ENCODE measurements at places on chromosomes 6 and 20.

DNA sequence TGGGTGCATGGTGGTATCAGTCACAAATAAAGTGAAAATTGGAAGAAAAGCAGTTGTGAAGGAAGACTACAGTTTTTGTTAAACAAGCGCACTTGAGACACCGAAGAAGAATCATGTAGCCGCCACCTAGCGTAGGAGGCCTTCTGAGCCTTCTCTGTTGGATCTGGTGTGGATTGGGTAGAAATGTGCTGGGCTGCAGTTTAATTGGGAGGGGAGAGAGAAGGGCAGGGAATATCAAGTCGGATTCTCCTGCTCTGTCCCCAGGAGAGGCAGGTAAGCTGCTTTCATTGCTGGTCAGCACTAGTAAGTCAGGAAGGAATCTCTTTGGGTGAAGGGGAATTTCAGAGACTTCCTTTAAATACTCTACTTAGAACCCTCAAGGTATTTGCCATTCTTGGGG is 1.2 kb upstream of the FABP7 start:
- no peak for DNase-seq

- no peak for DNase-seq
Observed at GRCh38 chr20:62149532-62150309, 6.2 kb downstream of the SS18L1 start.

DNA sequence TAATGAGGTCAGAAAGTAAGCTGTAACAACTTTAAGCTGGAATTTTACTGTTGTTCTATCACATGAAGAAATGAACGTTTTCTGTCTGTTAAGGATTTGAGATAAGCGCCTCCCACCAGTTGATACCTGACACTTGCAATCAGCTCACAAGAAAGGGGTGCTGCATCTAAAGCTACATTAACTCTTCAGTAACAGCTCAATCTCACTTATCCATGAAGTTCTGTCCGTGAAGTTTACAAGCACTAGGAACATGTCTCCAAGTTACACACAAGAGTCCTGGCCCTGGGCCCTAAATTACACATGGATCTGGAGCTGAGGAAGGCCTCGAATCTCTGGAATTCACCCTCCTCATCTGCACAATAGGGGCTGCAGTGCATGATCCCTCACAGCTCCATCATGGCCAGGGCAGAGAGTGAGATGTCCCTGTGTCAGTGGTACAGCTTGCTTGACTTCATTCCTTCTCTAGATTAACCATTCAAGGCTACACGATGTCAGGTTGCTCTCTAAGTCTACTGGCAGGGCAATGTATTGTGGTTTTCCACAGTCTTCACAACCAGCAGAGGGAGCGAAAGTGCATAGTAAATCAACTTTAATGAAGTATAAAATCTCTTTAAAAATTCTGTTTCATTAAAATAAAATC is 182.4 kb upstream of the MCHR2 start:
- no peak for DNase-seq

- DNase-seq, result no peak
Observed at GRCh38 chr6:105838171-105838570, 248.0 kb upstream of the PRDM1 start.

DNA sequence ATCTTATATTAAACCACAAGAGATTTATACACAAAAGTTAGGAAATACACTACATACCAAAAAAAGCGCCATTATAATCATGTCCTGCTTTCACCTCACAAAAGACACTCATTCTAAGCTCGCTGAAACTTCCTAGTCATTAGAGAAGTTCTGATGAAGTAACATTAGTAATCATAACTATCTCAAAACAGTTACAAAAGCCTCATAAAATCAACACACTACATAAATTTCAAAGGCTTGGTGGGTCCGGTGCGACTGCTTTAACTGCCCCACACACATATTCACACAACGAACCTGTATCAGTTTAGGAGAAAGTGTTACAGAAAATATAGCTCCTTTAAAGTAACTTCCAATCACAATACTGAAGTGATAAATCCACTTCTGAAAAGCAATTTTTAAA is 1.9 kb downstream of the PHIP start:
- no peak for DNase-seq

DNA sequence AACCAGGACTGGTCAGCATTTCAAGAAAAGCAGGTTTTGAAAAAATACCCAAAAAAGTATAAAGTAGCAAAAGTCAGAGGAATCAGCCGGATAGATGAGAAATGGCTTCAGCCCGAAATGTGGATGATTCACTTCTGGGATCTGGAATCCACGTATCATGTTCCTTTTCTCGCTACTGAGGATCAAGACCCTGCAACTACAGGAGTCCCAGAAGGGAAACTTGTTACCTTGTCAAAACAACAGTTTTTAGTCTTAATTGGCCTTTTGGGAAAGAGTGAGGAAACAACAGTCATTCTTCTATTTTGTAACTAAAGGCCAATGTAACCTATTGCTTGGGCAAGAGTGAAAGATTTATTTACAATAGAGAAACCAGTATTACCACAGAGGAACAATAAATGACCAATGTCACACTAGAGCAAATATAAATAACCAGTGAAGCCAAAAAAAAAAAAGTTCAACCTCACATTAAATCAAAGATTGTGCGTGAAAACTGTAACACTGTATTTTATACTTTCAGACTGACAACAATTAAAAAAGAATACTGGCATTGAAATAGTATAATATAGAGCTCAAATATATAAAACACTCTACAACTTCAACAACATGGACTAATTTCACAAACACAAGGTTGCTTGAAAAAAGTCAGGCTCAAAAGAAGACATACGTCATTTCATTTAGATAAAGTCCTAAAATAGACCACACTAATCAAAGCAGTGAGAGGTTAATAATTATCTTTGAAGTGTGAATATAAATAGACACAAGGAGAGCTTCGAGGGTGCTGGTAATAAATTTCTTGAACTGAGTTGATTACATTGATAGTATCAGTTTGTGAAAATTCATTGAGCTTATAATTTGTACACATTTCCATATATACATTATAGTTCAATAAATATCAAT is 116.2 kb downstream of the GFRAL start:
- no peak for DNase-seq

DNA sequence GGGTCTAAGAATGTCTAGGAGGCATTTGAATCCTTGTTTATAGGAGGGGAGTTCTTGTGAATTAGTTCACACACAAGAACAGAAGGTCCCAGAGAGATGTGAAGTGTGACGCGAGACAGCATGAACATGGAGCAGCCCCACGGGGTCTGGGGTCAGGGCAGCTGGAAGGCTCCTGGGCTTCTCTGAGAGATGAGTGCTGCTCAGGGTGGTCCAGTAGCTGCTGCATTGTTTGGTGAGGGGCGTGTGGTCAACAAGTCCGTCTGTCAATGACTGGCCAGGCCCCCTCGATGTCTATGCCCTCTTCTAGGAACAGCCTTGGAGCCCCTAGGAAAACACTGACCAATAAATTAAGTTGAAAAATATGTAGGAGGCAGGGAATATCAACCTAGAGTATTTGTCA is 40.2 kb upstream of the GABRR1 start:
- no peak for DNase-seq

GRCh38 chr6:151285122-151285521 is 45.4 kb downstream of the AKAP12 start:
- DNase-seq, result peak; percentile 43

DNA sequence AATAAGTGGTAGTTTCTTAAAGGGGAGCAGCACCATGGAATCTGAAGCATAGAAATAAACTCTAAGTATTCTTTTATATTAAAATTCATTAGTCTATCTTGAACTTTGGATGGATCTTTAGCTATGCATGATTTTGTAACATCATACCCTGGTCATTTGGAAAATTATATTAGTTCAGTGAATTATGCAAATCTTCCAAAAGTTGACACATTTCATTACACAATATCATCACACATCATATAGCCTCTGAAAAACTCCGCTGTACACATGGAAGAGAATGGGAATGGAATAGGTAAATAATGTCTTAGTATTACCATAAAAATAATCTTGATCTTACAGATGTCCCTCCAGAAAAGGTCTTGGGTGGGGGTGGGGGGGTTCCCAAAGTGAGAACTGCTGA is 96.1 kb downstream of the ATXN1 start:
- DNase-seq, result no peak

- no peak for DNase-seq
Observed at GRCh38 chr6:143078468-143079324, 18.0 kb downstream of the AIG1 start.

DNA sequence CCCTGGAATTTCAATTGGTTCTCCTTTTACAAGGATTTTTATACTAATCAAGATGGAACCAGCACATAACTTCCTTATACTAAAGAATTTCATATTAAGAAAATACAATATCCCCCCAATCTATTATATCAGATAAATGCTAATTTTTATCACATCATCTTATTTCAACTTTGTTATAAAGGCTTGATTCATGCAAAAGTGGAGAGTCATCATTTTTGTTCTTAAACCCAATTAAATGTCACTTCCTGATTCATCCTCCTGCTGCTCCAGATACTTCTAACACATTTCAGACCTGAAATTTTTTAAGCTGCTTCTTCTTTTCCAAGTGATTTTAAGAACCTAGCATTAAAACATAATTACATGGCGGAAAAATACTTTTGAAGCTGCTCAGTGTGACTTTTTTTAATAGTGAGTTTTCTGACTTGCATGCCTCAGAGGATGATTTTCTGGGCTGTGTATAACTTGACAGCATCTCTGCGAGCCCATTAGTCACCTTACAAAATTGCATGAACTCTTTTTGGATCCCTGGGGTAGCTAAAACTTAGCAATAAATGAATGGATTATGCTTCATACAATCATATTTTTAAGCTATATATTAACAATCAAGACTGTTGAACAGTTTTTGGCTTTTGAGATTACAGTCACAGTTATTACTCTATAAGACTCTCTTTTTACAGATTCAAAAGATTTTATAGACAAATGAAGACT is 134.1 kb downstream of the ELOVL4 start:
- DNase-seq, result no peak

DNA sequence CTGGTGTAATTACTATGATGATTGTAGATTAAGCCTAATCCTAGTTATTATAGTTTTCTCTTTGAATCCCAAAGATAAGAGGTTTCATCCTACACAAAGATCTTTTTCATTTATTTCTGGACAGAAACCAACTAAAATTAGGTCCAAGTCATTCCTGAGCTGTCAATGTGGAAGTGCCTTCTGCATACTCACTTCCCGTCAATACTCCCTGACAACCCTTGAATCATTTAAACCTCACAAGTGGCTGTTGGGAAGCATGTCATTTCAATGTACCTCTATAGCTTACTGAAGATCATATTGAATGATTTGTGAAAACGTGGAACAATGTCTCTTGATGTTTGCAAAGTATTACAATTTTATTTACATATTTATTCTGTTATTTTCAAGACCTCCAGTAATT is 274.1 kb downstream of the HACE1 start:
- no peak for DNase-seq

GRCh38 chr6:96537726-96538125 is 16.1 kb downstream of the UFL1 start:
- no peak for DNase-seq

- DNase-seq, result no peak
Observed at GRCh38 chr6:35544769-35545361, 32.2 kb upstream of the TULP1 start.

DNA sequence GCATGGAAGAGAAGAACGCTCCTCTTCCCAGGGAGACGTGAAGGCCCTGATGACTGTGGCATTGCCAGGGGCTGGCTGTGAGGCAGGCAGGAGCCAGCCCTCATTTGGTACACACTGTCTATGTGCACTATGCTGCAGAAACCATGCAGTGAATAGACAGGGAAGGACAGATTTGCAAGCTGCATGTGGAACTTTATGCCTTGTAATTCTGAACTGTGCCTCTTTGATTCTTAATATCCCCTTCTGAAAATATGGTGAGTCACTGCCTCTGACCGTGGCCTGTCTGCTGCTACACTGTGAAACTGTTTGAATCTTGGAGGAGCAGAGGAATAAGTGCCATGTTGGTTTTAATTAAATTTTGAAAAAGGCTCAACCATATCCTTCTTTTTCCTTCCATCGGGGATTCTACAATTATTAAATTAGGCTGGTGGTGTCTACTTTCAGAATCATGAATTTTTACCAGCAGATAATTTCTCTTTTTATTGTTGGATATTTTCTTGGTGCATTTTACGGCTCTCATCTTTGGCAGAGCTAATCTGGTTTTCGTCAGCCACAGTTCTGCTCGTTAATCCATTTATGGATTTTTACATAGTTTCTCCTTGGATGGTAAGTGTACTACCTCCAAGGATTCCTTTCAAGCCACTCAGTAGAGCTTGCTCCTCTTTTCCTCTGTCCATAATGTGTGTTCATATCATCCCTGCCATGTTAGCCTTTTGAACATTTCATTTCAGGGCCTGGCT is 301.0 kb upstream of the SLC35B3 start:
- no peak for DNase-seq

- no peak for DNase-seq
Observed at GRCh38 chr6:167164261-167164660, 6.5 kb upstream of the GPR31 start.

DNA sequence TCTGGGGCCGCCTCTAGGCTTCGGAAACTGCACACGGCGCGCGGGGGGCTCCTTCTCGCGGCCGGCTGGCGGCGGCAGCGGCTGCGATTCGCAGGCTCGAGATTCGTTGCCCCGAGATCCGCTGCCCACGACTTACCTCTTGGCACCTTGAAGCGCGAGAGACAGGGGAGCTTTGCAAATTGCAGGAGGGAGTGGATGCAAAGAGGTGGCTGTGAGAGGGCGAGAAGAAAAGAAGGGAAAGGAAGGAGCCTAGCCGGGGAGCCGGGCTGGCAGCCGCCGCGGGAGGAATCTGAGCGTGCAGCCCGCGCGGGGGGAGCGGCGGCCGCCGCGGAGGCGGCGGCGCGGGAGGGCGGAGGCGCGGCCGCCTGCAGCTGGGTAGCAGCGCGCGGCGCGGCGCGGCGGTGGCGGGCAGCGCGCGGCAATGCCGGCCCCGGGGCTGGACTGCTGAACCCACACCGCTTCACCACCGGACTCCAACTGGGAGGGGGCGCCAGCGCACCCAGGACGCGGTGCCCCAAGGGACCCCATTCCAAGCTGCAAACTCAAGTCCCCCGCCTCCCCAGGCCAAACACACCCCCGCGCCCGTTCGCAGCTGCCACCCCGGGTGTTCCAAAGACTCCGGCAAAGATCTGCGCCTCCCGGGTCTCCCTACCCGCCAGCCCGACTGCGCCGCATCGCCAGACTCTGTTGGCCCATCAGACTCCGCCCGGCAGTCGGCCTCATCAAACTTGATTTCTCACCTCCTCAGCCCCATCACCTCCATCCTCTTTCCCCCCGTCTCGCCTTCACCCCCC is 44.2 kb upstream of the SUPT3H start:
- no peak for DNase-seq

DNA sequence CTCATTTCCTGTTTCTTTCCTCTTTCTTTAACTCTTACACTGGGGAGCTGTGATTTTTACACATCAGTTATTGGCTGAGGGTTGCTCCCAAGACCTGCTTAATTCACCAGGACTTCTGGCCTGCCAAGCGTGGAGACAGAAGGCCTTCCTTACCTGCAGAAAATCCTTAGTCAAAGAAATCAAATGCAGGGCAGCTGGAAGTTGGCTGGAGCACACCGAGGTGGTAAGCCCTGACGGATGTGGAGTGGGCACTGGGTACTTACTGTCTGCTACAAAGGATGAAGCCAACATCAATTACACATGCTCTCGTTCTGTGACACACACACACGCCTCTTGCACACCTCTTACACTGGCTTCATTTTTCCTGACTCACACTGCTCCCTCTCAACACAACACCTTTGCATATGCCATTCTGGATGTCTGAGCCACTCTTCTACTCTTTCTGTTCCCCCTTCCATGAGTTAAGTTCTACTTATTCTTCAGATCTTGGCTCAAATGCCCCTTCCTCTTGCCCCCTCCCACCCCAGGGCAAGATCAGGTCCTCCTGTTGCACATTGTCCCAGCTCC is 61.6 kb downstream of the TTI1 start:
- no peak for DNase-seq
